ENCODE measurements at places on chromosomes 16 and 17. TPM values are rescaled to one million over a fixed set of nuclear protein-coding genes. Genes with fewer than 3 reads are reported as not detected.

- DNase-seq: no peak
Measured at GRCh38 chr17:69501591-69502468, 87.3 kb downstream of the MAP2K6 start.

GRCh38 chr17:57249520-57249919 lies 6.8 kb upstream of the MSI2 start:
- no peak for DNase-seq

DNA sequence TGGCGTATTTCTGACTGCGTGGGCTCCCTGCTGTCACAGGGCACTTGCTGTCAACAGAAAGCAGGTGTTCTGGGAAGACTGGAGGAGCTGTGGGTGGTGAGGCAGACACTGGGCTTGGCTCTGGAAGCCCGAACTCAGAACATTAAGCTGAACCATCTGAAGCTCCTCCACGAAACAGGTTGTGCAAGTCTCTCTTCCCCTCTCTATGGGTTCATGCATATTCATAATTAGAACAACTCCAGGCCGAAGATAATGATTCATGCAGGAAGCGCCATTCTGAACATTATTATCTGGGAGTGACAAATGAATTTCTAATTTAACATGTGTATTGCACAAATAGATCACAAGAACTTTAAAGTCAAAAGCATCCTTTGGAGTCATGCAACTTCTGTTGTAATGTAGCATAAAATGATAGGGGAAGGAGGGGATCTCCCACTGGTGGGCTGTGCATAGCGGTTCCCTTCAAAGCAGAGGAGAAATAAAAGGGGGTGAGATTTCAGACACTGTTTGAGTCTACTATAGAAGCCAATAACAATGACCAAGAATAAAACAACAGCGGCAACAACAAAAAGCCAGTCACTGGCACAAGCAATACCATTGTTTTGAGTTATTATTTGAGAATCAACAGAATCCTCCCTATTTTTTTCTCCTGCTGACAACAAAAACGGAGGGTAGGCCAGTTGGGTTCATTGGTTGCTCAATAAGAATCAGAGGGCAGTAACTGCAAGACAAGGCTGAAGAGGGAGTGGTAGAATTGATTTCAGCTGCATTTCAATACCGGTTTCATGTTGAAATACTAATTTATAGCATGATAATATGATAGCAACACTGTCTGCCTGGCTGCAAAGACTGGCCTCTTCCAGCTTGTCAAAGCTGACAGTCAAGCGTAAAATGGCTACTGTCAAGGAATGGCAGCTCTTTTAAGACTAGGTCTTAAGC lies 407.3 kb downstream of the XYLT1 start:
- DNase-seq: no peak

DNA sequence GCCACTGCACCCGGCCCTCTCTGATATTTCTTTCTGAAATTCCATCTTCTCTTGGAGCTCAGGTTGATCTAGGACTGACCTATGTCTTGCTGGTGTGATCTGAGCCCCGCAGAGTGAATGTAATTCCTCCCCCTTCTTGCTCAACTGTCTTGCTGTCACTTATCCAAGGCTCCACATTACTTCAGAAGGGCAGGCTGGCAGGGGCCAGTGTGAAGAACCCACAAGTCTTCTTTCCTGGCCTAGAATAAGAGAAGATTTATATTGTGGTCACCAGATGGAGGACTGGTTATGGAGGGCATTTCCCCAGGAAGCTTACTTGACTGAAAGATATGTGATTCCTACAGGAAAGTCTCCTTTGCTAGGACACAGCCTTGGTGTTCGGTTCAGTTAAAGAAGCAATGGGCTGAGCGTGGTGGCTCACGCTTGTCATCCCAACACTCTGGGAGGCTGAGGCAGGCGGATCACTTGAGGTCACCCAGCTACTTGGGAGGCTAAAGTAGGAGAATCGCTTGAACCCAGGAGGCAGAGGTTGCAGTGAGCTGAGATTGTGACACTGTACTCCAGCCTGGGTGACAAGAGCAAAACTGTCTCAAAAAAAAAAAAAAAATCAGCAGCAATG lies 13.4 kb downstream of the ITGAL start:
- no peak for DNase-seq

- DNase-seq: no peak
Measured at GRCh38 chr17:15293558-15293957, 28.4 kb upstream of the PMP22 start.

- no peak for DNase-seq
Measured at GRCh38 chr16:54128629-54129234, 157.9 kb downstream of the IRX3 start.

DNA sequence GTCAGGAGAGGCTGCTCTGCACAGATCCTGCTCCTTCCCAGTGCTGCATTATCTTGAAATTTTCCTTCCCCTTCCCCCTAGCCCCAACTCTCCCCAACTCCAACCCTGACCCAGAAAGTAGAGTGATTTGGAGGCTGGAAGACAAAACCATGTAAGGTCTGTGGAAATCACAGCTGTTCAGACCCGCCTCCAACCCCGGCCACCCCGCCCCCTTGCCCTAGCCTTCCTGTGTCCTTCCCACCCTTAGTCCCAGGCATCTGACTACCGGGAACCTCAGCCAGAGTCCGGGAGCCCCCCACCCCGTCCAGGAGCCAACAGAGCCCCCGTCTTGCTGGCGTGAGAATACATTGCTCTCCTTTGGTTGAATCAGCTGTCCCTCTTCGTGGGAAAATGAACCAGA lies at the start of gene AOC3:
AOC3 (plus strand) TSS at position 246 of the 400 bp plus-strand sequence; CDS start at position 391, 145 bp downstream.
- no peak for DNase-seq

DNA sequence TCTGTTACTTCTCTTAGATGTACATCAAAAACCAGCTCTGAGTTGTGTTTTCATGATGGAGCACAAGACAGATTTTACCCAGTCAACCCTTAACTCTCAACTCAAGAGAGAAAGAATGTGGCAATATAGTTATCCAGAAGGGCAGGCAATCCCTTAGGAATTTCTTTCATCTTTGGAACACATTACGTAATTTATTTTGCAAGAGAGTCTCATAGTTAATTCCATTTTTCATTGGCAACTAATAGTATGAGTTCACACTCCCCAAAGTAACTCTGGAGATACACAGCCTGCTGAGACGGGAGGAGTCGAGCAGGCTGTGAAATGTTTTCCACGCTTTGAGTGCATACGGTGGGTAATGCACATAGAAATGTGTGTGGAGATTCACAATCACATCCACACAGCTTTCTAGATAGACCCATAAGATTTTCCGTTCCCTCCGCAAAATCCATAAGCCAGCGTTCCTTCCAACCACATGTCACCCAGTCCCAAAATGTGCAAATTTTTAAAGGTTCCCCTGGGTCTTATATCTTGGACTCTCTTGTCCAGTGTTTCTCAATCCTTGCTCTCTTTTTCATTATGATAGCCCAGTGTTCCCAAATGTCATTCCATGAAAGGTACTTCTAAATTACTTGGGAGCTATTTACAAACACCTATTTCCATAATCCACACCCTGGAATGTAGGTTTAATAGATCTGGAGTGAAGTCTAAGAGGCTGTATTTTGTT lies 8.4 kb upstream of the CDRT4 start:
- DNase-seq: no peak

- DNase-seq: no peak
Measured at GRCh38 chr17:34930283-34930682, 31.0 kb downstream of the CCT6B start.

DNA sequence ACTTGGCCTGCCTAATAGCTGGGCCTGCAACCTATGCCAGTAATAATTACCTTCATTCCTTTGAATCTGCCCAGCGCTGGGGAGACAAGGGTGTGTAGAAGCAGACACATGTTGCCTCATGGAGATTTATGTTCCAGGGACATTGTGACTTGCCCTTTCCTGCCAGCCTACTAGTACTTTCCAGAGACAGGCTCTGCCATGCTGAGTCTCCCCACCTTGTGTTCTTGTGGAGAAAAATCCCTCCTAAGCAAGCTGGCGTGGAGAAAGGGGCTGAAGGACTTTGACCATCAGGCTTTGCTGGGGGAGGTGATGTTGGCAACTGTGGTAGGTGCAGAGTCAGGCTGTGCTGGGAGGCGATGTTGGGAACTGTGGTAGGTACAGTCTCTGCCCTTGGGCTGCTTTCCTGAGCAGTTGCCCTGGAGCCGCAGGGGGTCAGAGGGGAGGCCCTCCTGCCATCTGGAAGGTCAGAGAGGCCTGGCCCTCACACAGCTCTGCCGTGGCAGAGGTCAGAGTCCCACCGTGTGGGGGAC lies 4.0 kb downstream of the KSR1 start:
- DNase-seq: no peak

GRCh38 chr16:49023050-49023449 lies 258.6 kb downstream of the CBLN1 start:
- DNase-seq: no peak

GRCh38 chr17:34226011-34226743 lies 28.9 kb upstream of the CCL2 start:
- DNase-seq: no peak

DNA sequence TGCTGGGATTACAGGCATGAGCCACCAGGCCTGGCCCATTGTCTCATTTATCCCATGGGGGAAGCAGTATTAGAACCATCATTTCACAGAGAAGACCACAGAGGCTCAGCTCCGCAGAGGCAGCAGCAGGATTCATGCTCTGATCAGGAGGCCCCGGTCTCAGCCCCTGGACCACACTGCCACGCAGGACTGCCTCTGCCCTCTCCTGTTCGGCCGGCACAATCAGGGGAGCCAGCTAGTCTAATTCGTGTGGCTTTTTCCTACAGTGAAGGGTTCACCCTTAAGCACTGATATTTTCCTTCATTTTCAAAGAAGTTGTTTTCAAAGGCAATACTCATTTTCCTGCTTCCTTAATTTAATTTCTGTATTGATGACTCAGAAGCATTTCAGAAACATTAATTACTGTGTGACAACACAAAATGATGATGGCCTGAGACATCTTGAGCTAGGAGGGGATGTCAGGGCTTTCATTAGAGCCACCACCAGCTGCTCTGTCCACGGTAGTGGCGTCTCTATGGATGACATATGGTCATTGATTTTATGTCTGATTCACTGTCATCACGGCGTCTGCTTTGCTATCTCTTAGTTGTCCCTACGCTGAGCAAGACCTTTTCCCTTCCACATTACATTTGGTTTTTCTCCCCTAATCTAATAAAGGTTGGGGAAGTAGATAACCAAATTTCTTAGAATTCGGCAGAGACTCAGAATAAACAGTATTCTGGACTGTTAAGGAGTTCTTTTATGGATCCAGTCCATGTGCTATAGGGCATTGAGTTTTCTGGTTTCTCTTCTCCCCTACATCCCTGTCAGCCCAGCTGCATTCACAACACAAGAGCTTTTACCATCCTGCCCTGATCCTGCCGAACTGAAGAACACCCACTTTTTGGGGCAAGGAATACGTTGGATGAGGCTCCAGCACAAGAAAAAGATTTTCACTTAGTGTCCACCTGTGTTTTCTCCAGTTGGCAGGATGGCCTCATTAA lies 314.0 kb downstream of the SLC39A11 start:
- DNase-seq: peak; percentile 15

DNA sequence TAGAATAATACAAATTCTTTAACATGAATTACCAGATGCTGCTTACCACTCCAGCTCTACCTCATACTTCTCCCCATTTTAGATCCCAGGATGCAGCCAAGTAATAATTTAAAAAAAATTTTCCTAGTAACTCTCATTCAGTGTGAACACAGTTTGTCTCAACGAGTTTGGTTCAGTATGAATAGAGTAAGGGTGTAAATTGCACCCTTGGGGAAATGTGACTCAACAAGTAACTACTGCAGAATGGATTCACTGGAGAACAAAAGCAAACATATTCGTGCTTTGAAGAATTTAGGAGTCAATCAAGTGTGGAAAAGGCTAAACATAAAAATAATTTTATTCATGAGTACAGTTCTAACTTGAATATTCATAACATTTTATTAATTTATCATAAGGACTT lies 23.0 kb downstream of the KCNJ16 start:
- DNase-seq: no peak

DNA sequence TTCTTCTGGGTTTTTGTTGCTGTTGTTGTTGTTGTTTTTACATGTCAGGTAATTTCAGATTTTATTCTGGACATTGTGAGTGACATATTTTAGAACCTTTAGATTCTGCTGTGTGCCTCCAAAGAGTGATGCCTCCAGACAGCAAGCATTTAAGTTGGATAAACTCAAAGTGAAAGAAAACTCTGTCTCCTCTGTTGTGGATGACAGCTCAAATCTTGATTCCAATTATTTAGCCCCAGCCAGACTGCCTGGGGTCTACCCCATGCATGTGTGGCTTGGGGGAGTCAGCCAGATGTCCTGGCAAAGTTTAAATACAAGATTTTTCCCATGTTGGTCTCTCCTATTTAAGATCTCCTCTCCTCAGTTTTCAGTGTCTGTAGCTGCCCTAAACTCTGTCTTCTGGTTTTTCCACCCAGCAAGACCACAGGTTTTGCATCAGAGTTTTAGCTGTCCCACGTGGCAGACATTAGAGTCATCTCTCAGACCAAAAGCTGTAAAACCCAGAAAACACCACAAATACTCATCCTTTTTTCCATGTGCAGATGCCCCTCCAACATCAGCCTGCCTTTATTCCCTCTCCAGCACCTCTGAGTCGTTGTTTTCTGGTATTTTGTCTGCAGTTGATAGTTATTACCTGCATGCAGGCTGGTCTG lies 19.4 kb upstream of the ZNF469 start:
- DNase-seq: no peak

DNA sequence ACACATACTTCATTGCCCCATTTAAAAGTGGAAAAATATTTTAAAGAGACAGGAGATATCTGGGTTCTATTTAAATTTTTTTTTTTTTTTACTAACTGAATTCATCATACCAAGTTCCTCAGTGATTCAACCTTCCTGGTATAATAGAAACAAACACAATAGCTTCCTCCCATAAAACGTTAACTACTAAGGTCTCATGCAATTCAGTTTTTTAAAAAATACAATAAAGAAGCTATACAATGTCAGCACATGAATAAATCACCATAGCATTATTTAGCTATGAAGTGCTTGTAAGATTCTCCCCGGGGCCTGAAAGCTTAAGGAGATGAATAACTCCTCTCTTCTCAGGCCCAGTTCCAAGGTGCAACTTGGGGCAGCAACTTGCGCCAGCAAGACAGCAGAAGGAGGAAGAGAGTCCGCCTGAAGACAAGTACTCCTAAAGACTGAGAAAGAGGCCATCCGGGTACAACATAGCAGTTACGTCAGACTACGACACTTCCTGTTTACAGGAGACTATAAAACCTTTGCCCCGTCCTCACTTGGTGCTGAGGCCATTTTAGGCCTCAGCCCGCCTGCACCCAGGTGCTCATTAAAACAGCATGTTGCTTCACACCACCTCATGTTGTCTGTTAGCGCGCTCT lies 81.5 kb downstream of the MYO1D start:
- DNase-seq: no peak

DNA sequence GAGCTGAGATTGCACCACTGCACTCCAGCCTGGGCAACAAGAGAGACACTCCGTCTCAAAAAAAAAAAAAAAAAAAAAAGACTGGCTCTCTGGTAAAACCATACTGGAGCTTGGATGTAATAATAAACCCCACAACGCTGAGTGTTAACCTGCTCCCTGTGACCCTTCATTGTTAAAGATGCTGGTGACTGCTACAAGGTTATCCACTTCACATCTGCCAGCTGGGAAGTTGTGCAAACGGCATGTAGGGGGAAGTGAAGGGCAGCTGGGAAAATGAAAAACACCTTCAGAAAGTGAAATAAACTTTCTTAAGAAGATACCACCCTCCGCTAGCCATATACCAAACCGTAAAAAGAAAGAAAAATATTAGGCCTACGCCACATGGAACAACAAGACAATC lies 131.0 kb upstream of the NUDT7 start:
- DNase-seq: no peak

GRCh38 chr17:67244431-67245072 lies 444 bp downstream of the HELZ start:
- peak; percentile 77 for DNase-seq

Gene CFAP119
- 33.7 TPM for polyA plus RNA-seq

Gene CHST4
- polyA plus RNA-seq: not detected

Gene CMTM2
- not detected for polyA plus RNA-seq

Gene TTYH2
- 2.0 TPM for polyA plus RNA-seq

Gene MT1G
- polyA plus RNA-seq: not detected

Gene MAP2K6
- polyA plus RNA-seq: not detected
